ENCODE measurements at places on chromosomes 6 and 20. TPM values are rescaled to one million over a fixed set of nuclear protein-coding genes. Genes with fewer than 3 reads are reported as not detected.

DNA sequence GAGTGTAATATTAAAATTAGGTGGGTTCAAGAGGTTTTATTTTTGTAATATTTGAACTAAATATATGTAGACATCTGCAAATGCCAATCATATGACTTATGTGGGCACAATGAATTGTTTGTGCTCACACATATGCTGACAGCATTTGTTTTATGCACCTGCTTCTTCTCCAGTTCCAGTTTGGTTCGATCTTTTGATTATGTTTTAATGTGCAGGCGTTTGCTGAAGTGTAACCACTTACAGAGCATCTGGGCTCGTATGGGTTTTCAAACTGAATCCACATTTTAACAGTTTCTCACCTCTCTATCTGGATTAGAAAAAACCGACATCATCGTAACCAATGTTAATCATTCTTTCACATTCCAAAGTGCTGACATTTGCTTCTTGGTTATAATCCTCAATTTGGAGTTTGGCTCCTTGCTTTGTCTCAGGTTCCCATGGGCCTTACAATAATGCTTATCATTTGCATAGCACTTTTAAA lies 129.1 kb upstream of the SPACA1 start:
- ATAC-seq, result no peak

GRCh38 chr6:119250036-119250435 lies 99.5 kb downstream of the MAN1A1 start:
- ATAC-seq, result no peak

DNA sequence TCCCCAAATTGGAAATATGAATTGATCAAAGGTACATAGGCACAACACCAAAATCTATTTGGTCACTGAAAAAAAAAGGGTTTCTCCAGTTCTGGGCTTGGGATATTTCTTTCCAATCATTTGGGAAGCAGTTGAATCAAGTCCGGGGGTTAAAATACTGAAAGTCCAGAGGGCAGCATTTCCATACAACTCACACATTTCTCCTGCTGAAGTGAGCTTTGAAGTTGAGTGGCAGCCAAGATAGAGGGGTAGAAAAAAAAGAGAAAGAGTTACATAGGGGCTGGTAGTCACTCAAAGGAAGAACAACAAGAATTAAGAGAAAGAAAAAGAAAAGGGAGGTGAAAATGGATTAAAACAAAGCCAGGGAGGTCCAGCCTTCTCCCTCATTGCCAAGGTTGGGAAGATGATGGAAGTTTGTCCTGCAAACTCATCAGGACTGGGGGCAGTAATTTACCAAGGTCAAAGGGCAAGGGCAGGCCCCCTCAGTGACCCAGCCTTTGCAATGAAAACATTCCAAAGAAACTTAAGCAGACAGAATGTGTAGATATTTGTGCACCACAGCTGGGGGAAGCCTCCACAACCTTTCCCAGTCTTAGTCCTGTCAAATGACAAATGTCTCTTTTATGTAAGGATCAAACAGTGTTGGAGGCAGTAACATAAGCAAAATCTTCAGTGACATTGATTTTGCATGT lies 525.3 kb upstream of the JARID2 start:
- no peak for ATAC-seq

DNA sequence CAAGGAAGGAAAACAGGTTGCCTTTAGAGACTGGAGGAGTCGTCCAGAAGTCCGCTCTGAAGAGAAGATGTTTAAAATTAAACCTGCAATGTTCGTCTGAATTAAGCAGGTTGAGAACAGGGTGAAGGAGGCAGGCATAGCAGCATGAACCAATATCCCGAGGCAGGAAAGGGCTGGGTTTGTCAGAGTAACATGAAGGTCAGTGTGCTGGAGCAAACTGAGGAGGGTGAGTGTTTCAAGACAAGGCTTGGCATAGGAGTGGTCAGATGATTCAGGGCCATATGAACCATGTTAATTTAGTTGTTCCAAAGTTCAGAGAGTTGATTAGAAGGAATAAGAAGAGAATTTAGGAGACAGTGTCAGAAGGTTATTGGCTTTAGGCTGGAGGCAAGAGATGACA lies 93.3 kb downstream of the UTRN start:
- peak; percentile 79 for ATAC-seq

DNA sequence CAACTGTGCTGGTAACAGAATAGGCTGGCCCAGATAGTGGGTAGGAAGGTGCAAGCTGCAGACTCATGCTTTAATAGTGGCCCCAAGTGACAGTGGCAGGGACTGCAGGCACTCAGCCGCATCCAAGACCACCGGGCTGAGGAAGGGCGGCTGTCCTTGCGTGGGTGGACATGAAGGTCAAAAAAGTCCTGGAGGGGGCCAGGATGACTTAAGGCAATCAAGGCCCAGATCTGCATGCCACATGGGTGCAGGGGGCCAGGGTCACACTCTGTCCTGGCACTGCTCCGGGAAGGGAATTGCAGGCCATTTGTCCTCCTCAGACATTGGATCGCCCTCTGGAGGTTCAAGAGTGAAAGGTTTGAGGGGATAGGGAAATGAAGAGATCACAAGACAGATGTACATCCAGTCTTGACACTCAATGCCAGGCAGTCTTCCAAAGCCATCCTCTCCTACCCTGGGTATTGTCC lies 10.4 kb upstream of the VNN2 start:
- peak; percentile 66 for ATAC-seq

DNA sequence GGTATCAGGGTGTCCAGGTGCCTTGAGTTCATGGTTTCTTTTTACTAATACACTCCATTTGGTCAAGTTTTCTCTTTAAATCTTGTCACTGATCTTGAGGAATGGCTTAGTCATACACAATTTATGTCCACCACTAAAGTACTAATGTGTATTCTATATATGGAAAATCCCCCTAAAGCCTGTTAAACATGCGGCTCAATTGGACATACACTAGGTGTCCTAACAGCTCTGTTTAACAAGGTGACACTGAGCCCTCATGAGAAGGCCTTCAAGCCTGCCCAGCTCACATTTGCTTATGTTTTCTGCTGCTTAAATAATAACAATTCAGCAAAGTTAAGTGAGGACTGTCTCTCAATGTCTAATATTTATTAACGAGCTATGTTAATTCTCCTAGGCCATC lies 31.5 kb downstream of the PDE7B start:
- ATAC-seq, result no peak

GRCh38 chr6:73713426-73714147 lies 17.6 kb downstream of the CD109 start:
- ATAC-seq, result peak; percentile 47

DNA sequence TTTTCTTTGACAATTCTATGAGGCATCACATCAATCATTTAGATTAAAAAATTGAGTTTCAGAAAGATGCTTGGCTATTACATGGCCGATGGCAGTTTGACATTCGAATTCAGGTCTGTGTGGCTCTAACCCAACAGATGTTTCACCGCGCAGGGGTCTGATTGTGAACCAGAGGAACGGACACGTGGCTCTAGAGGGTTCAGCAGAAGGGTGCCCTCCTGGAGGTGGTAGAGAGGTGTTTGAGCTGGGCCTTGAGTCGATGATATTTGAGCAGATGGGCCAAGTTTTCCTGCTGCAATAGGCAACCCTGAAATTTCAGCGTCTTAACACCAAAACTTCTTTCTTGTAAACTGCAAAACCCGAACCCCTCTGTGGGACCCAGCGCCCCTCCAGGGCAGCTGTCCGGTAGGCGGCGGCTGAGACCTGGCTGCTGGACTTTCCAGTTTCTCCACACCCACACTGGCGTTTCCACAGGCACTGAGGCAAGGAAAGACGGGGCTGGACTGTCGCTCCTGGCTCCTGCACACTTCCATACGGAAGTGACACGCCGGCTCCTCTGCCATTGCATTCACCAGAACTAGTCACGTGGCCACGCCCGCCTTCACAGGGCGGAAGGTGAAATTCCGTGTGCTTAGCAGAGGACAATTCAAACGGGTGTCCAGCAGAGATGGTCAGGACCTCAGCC lies 11.3 kb upstream of the AFDN start:
- no peak for ATAC-seq

- no peak for ATAC-seq
Measured at GRCh38 chr6:1705183-1705582, 95.5 kb downstream of the FOXC1 start.

- no peak for ATAC-seq
Measured at GRCh38 chr6:92779746-92780145, 639.6 kb downstream of the EPHA7 start.

DNA sequence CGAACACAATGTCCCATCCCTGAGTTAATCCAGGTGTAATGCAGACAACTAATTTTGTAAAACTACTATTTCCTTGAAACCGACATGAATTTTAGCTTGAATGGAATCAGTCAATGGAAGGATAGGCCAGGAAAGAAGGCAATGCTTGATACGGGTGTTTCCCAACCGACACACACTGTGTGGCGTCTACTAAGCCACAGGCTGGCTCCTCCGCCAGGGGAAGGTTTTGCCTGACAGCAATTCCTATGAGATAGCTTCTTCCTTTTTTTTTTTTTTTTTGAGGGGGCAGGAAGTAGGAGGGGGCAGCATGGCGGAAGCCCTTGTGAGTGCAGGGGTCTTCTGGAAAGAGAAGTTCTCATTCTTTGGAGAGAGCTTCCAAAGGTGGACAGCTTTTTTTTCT lies 12.0 kb upstream of the LAMA4 start:
- no peak for ATAC-seq

- ATAC-seq, result no peak
Measured at GRCh38 chr6:56025795-56026194, 150.4 kb upstream of the BMP5 start.

DNA sequence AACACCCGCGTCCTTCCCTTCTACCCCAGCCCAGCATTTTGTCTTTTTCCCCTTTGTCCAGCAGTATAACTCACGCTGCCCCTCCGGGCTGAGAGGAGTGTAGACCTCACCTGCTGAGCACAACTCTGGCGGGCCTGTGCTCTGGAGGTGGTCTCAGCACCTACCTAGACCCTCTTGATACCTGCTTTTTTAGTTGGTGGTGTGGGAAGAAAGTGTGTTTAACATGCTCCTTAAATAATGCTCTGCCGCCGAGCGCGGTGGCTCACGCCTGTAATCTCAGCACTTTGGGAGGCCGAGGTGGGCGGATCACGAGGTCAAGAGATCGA lies 1.4 kb upstream of the TRIM26 start:
- ATAC-seq, result no peak

GRCh38 chr6:84052204-84052882 lies 18.8 kb downstream of the MRAP2 start:
- ATAC-seq, result peak; percentile 59

- ATAC-seq, result no peak
Measured at GRCh38 chr20:19996917-19997316, 20.2 kb upstream of the NAA20 start.

GRCh38 chr6:44457596-44457995 lies 70.1 kb downstream of the CDC5L start:
- ATAC-seq, result peak; percentile 39

- peak; percentile 39 for ATAC-seq
Measured at GRCh38 chr6:148868314-148868713, 121.5 kb downstream of the UST start.

The NEURL2 gene
- 1.9 TPM for total RNA-seq

The NNAT gene
- total RNA-seq, result 0.28 TPM

The RAMACL gene
- 0.88 TPM for total RNA-seq

The HSPA1L gene
- 0.44 TPM for total RNA-seq

The ZNF337 gene
- total RNA-seq, result 5.7 TPM

The PRDM13 gene
- total RNA-seq, result not detected

The SYNE1 gene
- 4.0 TPM for total RNA-seq

The FAXC gene
- total RNA-seq, result 1.6 TPM

Data from esophagus mucosa (tissue), 1 donor.